Upper lobe of left lung (tissue), 6 donors: ENCODE measurements at places on chromosomes 16 and 17.
A peak's percentile ranks its signal among the peaks of the same experiment; 100 is the strongest.

GRCh38 chr17:51397361-51398127, 137.2 kb downstream of the UTP18 start:
- no peak for DNase-seq

GRCh38 chr17:17714261-17714866, 33.1 kb downstream of the RAI1 start:
- no peak for DNase-seq

DNA sequence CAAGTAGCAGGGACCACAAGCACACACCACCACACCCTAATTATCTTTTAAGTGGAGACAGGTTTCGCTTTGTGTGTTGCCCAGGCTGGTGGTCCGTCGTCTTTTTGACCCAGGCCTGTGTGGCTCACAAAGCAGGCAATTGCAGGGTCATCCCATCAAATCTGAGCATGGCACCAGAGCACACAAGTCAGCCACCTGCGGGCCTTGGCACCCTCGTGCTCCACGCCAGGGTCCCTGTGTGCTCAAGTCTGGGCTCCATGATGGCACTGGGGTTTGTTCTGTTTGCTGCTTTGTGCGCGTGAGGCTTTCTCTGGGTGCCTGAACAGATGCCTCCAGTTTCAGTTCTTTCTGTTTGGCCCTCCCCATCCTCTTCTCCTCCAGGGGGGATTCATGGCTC, 2.4 kb upstream of the CAPN15 start:
- DNase-seq = no peak

DNA sequence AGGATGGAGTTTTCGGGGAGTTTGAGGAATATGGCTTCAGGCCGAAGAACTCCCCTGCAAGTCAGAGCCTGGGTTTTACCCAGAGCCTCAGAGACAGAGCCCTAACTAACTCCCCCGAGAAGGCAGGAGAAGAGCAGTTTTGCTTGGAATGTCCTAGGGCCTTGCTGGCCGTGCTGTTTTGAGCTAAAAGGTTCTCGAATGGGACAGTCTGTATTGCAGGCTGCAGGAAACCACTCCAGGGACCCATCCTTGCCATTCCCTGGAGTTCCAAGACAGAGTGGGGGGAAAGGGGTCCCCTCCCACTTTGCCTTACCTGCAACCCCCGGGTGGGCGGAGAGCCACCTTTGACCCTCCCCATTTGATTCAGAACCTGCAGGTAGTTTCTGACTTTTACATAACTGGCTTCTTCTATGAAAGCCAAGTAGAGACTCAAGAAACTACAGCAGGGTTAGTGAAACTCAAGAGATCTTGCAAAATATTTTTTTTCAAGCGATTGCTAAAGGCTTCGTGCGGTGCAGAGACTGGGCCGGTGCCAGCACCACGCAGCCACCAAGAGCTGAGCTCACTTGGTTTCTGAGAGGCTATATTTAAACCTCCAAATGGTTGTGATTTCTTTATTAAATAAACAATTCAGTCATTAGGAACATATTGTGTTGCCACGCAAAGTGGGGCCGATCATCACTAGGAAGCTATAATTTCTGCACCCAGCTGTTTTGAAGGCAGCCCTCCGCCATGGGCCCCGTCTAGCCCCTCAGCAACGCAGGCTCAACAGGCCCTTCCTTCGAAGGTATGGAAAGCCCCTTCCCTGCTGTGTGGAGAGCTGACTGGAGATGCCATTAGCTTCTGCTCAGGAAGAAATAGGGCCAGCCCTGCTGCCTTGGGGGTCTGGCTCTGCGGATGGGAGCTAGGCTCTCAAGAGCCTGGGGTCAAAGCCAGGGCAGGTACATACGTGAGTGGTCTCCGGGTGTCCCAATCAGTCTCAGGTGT, 223.0 kb downstream of the NTN1 start:
- DNase-seq = no peak

GRCh38 chr17:45138911-45139532, 3.5 kb downstream of the ACBD4 start:
- DNase-seq = no peak

GRCh38 chr17:64174686-64175456, 44.9 kb upstream of the ERN1 start:
- no peak for DNase-seq

DNA sequence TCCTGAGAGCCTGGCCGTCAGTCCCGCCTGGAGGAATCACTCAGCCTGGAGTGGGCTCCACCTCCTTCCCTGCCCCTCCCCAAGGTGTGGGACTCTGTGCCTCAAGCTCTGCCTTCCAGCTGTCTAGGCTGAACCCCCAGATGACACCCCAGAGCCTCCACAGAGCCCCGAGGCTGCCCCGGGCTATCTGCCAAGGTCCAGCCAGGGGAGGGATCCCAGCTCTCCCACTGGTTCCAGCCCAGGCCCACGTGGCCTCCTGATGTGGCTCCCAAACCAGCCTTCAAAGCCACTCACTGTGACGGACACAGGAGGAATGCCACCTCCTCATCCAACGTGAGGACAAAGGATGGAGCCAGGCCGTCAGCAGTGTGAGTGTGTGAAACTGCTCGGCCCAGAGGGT, 45.6 kb upstream of the ENPP7 start:
- no peak for DNase-seq

DNA sequence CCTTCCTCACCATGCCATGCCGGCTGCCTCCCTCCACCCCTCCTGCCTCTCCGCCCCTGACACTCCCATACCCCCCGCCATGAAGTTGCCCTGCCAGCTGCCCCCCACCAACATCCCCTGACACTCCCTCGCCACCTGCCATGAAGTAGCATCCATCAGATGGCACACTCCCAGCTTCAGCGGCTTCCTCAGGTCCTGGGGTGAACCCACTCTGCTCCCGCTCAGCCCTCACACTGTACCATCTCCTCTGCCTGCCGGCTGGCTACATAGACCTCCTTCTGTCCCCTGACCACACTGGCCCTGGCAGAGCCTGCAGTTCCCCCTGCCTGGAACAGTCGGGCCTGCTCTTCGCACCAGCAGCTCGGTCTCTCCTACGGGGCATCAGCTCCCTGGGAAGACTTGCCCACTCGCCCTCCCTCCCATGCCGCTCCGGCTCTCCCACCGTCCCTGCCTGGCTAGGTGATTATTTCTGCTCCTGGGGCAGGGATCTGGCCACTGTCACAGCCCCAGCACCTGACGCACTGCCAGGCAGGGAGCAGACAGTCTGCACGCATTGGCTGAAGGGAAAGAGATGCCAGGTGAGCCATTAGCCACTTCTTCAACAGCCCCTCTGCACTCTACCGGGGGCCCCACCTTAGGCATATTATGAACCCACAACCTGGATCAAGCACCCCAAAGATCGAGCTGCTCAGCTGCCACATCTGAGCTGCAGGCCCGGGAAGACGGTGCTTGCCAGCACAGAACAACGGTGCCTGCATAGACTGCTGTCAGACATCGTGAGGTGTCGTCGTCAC, 9.0 kb downstream of the CANT1 start:
- DNase-seq = no peak

DNA sequence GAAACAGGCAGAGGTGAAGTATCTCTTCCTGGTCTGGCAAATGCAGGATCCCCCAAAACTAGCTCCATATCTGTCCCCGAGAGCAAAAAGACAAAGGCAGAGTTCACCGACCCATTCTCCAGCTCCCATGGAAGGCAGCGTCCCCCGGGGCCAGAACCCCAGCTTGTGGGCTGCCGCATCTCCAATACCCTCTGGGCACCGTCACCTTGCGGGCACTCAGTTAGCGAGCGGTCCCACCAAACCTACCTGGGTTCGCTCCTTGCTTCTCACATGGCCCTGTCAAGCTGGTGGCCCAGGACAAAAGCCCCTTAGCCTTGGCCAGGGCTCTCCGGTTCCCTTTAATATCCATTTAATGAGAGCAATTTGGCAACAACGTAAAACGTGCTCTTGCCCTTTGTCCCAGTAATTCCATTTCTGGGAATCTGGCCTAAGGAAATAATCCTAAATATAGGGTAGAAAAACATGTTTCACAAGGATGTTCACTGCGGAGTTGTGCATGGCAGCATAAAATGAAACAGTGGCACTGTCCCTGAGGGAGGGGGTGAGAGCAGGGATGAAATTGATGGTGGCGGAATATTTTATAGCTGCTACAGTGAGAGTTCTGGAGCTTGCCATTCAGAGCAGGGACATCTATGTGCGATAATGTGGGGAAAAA, 157.1 kb downstream of the CMIP start:
- peak; percentile 40 for DNase-seq

DNA sequence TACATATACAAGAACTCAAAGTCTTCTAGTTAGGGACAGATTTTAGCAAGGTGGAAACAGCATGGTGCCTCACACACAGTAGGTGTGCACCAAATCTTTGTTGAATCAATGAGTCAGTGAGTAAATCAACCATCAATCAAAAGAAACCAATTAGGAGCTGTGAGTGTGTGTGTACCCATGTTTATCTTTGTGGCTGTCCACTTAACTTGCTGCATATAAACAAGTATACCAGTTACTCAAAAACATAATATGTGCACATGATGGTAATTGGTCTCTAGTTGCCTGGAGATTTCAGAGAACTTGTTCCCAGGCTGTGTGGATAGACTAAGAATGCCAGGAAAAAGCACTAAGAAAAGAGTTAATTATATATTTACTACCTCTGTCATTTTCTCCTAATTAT, 272.2 kb upstream of the CCL2 start:
- no peak for DNase-seq

GRCh38 chr17:56914581-56915273, 878 bp upstream of the TRIM25 start:
- DNase-seq = no peak

GRCh38 chr16:48064971-48065370, 90.8 kb downstream of the ABCC12 start:
- no peak for DNase-seq

GRCh38 chr17:30975042-30975820, 4.4 kb downstream of the RNF135 start:
- DNase-seq = no peak

DNA sequence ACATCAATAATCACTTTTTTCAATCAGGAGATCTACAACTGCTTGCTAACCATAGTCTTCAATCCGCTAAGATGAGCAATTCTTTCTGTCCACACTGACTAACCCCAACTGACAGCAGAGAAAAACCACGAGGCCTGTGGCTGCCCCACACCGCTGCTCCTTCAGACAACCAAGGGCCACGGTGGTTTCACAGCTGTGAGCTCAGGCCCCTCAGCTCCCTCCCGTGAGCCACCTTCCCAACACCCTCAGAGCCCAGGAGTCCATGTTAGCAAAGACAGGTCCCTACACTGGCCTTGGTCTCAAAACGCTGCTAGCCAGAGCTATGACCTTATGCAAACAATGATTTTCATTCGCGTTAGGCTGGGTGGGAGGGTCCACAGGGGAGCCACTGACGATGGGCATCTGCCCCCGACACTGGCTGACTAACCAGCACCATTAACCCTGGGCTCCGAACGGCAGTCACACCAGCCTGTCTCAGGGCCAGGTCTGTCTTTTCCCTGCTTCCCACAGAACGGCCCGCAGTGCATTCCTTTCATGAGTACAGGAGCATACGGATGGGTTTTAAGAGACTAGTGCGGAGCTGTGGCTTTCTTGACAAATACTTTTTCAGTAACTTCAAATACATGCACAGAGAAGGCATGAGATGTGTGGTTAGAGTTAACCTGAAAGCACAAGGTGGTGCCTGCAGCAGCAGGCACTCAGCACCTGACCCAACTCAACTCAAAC, 67.3 kb downstream of the ANKRD11 start:
- DNase-seq = no peak

DNA sequence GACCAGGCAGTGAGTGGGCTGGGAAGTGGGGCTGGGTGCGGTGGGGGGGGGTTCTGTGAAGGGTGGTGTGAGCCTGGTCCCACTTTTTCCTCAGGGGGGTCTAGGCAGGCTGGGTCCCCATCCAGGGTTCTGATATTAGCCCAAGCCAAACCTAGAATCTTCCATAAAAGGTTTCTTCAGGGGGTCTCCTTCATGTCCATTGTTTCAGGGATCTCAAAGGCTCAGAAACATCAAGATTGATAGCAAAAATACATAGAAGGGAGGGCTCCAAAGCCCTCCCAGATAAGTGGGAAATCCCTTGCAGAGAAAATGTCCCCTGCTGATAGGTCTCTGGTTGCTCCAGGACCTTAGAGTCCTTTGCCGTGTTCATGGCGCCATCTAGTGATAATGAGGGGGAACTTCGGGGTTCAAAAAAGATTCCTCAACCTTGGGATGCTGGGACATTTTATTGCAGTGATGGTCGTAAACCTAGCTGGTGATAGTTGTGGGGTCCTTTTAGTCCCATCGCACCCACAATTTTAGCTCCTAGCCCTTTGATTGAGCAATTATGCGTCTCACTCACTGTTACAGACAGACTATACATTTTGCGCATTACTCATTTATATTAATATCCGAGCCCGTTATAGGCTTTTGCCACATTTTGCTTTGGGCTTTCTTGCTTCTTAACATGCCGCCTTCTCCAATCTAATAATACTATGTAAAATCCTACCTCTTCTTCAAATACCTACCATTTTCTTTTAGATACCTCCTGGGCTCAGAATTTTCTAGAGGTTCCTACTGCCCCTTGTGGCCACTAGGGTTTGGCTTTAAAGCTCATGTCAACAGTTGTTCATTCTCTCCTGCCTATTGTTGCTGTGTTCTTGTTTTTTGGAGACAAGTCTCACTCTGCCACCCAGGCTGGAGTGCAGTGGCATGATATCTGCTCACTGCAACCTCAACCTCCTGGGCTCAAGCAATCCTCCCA, 35.1 kb downstream of the IGF2BP1 start:
- peak; percentile 28 for DNase-seq

GRCh38 chr16:12788758-12789157, 14.9 kb downstream of the CPPED1 start:
- no peak for DNase-seq

GRCh38 chr16:16092925-16093627, 130.2 kb downstream of the ABCC6 start:
- DNase-seq = no peak

GRCh38 chr17:68567581-68567980, 33.6 kb downstream of the FAM20A start:
- DNase-seq = no peak

DNA sequence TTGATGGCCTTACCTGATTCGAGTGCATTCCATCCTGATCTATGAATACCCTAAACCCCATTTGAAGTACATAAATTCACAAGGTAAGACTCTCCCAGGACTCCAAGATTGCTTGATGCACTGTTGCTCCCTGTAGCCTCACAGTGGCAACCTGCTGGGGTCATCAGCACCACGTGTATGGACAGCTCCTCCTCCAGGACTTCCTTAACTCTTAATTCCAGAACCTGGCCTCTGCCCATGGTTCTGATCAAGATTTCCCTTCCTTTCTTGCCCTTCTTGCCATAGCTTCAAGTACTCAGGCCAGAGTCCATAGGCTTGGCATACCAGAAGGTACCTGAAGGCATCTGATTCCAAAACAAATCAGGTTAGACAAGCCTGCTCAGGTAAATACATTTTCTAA, 34.0 kb upstream of the NLK start:
- peak; percentile 35 for DNase-seq

DNA sequence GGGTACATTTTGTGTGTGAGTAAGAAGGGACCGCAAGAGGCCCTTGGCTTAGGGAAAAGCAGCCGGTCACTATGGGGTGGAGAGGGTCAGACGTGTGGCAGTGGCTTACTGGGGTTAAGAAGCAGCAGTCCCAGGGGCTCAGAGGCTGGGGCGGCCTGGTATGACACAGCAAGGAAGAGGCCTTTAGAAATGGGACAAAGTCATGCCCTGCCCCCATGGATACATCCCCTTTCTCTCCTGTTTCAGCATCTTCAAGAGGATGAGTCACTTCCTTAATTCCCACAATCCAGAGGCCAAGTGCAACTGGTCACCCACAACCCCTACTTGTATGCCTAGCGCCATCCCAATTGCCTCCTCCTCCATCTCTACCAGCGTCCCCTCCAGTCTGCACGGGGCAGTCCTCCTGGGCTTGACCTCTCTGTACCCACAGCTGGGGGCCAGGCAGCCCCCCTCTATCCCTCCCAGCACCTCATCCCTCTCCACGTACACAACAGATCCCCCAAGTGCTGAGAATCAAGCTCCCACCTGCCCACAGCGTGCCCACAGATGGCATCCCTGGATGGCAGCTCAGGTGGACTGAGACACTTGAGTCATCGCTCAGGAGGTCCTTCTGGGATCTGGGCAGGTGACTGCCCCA, 6.9 kb upstream of the EFTUD2 start:
- DNase-seq = peak; percentile 51
